Fibroblast of the aortic adventitia (primary cell): ENCODE measurements at places on chromosomes 6 and 20.

DNA sequence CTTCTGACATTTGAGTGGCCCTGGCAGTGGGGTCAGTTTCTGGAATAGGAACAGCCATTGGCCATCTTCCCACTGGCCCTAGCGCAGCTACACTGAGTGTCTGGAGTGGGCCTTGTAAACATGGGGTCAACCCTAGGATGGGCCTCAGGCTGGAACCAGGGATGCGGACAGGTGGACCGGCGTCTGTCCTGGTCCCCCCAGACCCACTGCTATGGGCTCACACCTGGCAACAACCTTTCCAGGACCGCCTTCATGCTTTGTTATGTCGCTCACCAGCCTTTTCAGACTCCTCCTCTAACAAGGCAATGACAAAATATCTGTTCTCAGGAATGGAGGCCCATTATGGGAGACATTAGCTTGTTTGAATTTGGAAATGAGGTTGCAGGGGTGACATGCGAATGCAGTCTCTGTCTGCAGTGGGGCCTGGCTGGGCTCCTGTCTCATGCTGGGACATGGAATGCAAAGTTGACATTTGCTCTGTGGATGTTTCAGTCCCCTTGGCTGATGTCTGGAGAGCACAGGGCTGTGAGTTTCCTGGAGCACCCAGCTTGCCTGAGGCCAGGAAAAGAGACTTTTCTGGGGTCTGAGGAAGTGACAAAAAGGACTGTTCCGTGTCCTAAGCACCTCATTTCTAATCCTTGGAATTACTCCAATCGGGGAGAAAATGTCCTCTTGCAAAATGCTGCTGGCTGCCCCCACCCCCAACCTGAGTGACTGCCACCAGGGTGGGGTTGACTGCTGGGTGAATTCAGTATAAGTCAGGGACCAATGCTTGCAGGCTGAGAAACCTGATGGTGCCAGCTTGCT is 98.7 kb upstream of the PMEPA1 start:
- DNase-seq, result no peak

DNA sequence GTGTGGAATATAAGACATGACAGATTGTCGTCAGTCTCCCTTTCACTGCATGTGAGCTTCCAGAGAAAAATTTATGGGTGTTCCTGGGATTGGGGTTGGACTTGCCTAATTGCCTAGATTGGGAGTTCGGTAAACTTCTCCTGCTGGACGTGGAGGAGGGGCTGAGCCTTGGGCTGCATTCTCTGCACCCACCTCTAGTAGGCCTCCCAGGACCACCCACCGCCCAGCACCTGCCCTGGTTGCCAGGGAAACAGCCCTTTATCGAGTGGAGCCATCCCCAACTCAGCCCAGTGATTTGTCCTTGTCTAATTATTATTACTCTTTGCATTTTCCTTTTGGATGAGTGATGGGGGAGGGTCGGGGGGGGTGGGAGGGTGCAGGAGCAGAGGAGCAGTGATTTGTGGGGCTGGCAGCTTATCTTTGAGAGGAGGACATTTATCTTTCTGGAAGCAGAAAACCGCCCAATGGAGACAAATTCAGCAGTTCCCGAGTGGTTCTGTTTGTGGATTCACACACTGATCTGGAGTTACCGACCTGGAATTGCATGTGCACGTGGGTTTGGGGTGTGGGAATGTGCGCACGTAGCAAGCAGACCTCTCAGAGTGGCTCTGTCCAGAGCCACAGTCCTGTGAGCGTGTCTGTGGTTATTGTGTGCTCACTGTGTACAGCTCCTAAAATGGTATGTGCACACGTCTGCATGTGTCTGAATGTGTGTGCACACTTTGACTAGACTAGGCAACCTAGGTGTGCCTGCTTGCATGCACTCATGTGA is 104.5 kb downstream of the DHX35 start:
- no peak for DNase-seq

GRCh38 chr6:170068496-170068895 is 222.4 kb downstream of the DLL1 start:
- no peak for DNase-seq

GRCh38 chr6:136092897-136093296 is 157.2 kb downstream of the MTFR2 start:
- no peak for DNase-seq

DNA sequence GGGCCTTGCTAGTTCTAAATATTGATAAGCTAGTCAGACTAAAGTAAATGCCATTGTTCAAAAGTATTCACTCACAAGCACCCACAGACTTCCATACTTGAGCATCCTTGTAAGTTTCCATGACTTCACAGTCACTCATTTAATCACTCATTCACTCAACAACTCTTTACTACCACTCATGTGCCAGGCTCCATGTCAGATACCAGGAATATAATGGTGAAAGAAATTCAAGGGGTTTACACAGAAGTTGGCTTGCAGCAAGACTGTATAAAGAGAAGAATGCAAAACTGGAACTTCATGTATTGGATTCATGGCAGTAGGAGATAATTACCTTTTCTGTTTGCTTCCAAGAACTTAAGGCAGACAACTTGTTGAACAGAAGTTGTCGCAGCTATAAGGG is 36.6 kb downstream of the ADGRF1 start:
- DNase-seq, result no peak

- no peak for DNase-seq
Observed at GRCh38 chr6:10382322-10382721, 32.6 kb downstream of the TFAP2A start.

- no peak for DNase-seq
Observed at GRCh38 chr20:46399401-46399800, 7.0 kb downstream of the ELMO2 start.
